Stimulated activated CD4-positive, alpha-beta T cell treated with anti-CD3 and anti-CD28 coated beads, Interleukin-15, amount 100 ng/mL, for 48 hours (primary cell): ENCODE measurements at places on chromosomes 6 and 20.

DNA sequence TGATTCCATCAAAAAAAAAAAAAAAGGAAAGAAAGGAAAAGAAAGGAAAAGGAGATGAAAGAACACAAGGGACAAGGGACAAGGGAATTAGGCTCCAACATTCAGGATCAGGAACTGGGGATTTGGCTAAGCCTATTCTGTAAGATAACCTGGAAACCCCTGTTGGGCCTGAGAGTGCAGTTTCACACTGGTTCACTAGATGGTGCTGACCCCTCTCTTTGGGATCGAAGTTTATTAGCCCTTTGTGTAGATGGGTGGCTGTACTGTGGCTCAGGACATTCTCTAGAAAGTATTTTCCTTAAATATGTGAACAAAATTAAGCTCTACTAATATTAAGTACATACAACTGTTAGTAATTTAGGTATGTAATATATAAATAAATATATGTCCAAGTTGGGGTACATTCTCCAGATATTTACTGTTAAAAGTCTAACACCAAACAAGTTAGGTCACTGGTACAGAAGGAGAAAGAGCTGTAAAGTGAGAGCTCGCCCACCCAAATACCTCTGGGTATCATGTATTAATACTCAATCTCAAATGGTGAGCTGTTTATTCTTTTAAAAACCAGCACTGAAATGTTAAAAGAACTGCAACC, 6.3 kb downstream of the OR2A4 start:
- DNase-seq: no peak

DNA sequence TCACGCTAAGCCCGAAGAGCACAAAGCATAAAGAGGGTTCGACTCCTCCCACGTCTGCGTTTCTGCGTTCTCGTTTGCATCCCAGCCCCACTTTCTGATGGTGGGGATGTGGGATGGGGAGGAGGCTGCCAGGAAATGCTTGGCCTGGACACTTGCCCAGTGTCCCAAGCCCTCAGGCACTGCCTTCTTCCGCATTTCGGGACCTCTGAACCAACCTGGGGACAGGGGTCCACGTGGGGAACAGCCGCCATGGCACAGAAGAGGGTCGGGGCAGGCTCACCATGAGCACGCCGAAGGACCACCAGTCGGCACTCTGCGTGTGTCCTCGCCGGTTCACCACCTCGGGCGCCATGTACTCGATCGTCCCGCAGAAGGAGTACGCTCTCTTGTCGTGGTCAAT, 88.2 kb downstream of the RAMACL start:
- DNase-seq: no peak

DNA sequence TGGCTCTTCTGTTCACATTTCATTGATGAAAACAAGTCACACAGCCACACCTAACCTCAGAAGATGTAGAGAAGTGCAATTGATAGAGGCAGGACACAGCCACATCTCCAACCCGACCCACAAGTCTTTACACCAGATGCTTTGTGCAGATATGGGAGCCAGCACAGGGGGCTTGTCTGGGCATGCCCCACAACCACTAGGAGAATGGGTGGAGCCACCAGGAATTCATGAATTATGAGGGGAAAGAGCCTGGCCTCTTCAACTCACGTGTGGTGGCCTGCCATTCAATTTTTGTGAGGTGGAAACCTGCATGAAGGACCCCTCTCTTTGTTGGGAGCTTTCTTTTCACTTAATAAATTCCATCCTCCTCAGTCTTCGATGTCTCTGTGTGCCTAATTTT, 79.1 kb downstream of the OGFRL1 start:
- DNase-seq: no peak

DNA sequence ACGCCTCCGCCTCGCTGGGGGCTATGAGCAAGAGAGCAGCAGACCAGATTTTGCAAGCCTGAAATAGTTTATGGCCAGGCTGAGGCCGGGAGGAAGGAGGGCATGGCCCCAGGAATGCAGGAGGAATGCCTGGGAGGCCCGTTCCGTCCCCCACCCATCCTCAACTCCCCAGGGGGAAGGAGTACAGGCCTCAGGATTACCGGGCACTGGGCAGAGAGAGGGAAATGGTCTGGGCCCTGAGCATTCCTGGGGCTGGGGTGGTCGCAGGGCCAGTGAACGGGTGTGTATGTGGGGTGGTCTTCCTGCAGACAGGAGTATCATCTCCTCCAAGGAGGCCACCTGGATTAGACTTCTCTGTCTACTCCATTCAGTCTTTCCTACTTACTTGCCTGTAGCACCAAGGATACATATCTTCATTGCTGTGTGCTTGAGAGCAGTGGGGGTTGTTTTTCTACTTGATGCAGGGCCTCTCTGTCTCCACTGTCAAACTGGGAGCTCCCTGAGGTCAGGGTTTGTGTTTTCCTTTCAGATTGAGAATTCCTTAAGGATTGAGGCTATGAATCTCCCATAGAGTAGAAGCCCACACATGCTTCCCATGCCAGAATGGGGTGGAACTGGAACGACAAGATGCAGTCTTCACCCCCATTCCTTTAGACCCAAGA, 81.3 kb downstream of the VEGFA start:
- no peak for DNase-seq

- DNase-seq: no peak
These were observed 436.8 kb downstream of the HAO1 start for GRCh38 chr20:7503501-7503900.

DNA sequence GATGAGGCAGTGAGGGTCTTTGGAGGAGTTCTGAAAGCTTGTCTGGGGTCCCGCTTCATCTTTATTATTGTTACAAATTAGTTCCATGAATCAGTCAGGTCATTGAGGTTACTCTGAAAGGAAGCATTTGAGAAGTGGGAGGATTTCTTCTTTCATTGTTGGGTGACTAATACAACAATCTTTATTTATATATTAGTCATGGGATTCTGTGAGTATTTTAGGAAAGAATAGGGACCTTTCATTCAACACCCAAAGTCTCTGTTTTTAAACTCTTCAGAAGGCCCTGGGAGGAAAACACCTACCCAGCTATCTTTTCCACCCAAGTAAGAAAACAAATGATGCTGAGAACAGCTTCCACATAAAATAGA, 98.3 kb downstream of the SOD2 start:
- no peak for DNase-seq

DNA sequence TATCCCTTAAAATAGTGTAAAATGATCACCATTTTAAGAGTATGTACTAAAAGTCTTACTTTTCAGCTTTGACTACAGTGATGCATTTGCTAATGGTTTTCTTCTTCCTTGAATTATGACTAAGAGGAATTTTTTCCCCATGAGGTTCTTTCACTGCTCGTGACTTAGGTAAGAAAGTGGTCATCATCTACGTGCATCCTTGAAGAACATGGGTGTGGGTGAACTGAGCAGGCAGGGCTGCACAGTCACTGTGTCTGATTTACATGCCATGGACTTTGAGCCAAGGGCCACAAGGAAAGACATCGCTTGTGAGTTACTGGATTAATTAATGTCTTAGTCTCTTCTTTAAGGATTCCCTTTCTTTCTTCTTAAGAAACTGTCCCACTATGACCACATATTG, 33.3 kb downstream of the NQO2 start:
- DNase-seq: no peak

GRCh38 chr6:80403365-80403764, 296.9 kb downstream of the BCKDHB start:
- DNase-seq: no peak

- no peak for DNase-seq
These were observed 96.8 kb upstream of the SOX4 start for GRCh38 chr6:21496706-21497105.

DNA sequence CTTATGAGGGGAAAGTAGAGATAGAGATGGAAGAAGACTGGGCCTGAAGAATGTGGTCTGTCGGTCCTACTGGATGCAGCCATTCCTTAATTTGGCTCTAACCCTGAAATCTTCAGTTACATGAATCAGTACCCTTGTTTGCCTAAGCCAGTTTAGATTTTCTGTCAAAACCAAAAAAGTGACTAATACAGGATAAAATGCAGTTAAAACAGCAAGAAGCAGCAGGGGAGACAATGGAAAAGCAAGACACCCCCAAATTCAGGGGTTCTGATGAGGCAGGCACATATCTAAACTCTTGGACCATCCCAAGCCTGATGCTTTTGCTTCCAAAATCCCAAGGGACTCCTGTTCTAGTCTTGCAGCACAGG, 17.4 kb upstream of the UBE2V1 start:
- no peak for DNase-seq
